Breast epithelium (tissue), 4 donors: ENCODE measurements at places on chromosomes 1 and 21. TPM values are rescaled to one million over a fixed set of nuclear protein-coding genes. Genes with fewer than 3 reads are reported as not detected.

Gene GPR61
- not detected for total RNA-seq

GRCh38 chr1:152328801-152329391, 3.9 kb upstream of the FLG start:
- DNase-seq: no peak

GRCh38 chr1:54324251-54325140, 81.7 kb downstream of the SSBP3 start:
- DNase-seq: no peak

Gene SPATA6
- total RNA-seq: 34.7 TPM

Gene GJA9
- not detected for total RNA-seq

- DNase-seq: no peak
Measured at GRCh38 chr1:229371624-229372023, 28.8 kb upstream of the CCSAP start.

Gene AKR7A3
- total RNA-seq: 1.4 TPM

Gene HPDL
- not detected for total RNA-seq
